ENCODE measurements at places on chromosomes 3 and 15.

- DNase-seq, result no peak
Observed at GRCh38 chr3:74269689-74270088, 344.8 kb downstream of the CNTN3 start.

DNA sequence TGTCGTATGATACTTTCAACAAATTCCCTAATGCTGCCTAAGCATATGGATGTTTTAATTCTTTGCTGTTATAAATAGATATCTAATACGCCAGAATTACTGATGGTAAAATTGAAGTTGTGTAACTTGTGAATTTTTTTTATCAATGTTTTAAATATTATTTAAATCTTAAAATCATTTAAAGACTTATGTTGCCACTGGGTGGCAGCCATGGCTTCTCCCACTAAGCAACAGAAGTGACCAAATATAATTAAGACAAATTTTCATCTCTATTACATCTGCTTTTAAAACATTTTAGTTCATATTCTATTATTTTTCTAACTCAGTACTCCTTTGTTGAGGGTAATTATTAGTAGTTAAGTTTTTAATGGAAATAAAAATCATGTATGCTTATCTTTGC lies 8.1 kb upstream of the IL20RB start:
- DNase-seq, result no peak

- peak; percentile 1 for DNase-seq
Observed at GRCh38 chr3:193080821-193081365, 160.1 kb upstream of the PLAAT1 start.

- DNase-seq, result no peak
Observed at GRCh38 chr15:89777073-89777751, 1.1 kb downstream of the MESP2 start.

DNA sequence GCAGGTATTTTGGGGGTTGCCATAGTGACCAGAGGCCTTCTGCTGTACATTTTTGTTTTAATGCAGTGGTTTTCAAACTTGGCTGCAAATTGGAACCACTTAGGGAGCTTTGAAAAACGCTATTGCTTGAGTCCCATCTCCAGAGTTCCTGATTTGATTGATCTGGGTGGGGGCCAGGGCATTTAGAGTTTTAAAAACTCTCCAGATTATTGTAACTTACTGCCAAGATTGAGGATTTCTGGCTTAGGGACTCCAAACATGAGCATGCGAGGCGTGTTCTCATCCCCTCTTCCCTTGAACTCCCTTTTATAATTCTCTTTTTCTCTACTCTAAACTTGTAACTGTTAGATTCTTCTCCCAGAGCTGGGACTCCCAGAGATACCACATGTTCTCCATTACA lies 340.8 kb upstream of the SUCLG2 start:
- no peak for DNase-seq
